ENCODE measurements at places on chromosomes 12 and 14.
A peak's percentile ranks its signal among the peaks of the same experiment; 100 is the strongest.

- no peak for DNase-seq
Observed at GRCh38 chr12:40325349-40325960, 100.7 kb downstream of the LRRK2 start.

GRCh38 chr14:52683985-52684520 lies 11.3 kb downstream of the ERO1A start:
- no peak for DNase-seq

DNA sequence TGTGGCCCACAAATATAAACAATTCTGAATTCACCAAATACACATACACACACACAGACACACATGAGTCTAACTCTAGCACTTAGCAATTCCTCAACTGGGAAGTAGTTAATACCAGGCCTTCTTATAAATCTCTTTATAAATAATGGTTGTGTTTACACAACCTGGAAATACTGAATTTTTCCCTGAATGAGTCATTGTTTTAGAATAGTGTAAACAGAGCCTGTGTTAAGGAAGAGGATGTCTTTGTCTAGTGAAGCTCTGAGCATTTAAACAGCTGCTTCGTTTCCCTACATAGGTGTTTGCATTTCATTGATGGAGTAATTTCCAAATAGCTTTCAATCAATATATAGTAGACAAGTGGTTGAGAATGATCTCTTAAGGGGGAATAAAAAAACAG lies 218.8 kb downstream of the BTG1 start:
- DNase-seq, result no peak

- no peak for DNase-seq
Observed at GRCh38 chr12:16492240-16492639, 113.7 kb downstream of the LMO3 start.

GRCh38 chr12:111598637-111599452 lies at the start of gene ATXN2:
TSS of gene ATXN2 (minus strand) at chr12:111599315. CDS start at chr12:111599034, 281 bp downstream.
- DNase-seq, result peak; percentile 63

- no peak for DNase-seq
Observed at GRCh38 chr12:57803319-57803893, 15.1 kb downstream of the AVIL start.

DNA sequence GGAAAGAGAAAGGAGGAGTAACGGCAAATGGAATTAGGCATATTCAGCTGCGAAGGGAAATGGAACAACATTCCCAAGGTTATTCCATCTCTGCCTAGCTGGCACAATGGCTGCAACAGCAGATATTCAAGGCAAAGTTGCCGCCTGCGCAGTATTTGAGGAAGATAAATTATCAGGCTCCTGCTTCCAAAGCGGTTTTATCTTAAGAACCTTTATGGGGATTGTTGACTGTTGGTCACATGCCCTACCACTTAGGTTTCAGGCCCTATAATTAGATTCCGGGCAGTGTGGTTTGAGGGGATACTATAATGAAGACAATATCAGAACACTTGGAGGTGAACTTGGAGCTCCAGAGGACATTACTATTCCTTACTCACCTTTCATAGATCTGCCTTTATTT lies 99.7 kb downstream of the FGD4 start:
- DNase-seq, result no peak

- no peak for DNase-seq
Observed at GRCh38 chr14:45246691-45247090, 6.3 kb downstream of the MIS18BP1 start.

DNA sequence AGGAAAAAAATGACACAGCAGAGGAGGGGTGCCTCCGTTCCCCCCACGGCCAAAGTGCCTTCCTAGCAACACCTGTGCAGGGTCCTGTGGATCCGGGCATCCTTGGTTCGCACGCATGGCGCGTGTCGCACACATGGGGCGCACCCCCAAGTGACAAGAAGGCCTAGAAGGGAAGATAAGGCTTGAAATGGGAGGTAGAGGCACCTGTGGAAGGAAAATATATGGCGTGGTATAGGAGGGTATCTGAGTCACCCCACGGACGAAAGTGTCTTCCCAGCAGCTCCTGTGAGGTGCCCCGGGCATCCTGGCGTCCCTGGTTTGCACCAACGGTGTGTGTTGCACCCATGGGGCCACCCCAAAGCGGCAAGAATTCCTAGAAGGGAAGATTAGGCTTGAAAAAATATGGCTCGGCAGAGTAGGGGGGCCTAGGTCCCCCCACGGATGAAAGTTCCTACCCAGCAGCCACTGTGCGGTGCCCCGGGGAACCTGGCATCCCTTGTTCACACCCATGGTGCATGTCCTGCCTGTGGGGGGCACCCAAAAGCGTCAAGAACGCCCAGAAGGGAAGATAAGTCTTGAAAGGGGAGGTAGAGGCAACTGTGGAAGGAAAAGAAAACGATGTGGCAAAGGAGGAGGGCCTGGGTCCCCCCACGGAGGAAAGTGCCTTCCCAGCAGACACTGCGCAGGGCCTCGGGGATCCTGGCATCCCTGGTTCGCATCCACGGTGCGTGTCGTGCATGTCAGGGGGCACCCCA lies 280.0 kb downstream of the ALG10 start:
- DNase-seq, result no peak

DNA sequence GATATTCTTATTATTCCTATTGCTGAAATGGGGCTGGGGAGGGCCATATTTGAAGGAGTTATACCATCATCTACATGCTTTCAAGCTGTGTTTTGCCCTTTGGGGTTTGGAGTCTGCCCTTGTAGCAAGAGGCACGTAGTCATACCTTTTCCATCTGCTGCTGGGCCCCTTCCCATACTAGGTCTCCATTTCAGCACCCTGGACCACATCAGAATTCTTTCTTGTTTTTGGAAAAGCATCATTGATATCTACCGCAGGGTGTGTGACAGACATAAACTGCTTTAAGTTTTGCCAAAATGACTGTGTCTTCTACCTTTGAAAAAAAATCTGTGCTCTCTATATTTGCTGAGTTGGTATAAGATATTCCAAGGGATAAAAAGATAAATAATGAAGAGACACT lies 12.3 kb upstream of the DUSP6 start:
- DNase-seq, result no peak

DNA sequence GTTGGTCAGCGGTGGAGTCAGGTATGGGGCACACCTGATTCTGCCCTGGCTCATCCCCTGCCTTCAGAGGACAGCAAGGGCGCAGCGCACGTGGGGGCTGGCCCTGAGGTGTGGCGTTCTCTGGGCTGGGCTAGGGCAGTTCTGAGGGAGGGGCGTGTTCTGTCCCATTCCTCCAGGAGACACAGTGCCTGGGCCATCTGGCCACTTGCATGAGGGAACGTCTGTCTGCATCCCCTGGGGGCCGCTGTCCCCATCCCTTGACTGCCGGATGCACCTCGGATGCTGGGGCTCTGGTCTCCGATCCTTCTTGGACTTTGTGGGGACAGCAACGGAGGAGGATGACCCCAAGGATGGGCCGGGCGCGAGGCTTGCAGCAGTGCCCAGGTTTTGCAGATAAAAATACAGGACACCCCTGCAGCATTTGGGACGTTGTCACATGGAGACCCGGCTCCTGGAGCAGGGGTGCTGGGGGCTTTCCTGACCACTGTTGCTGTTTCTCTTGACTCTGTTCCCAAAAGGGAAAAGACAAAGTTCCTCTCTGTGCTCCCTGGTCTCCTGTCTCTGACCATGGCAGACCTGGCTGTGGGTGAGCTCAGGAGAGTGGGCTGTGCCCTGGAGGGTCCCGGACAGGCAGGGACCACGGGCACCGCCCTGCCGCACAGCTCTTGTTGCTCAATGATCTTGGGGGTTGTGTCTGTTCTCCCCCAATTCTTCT lies 6.9 kb downstream of the MTA1 start:
- DNase-seq, result no peak

GRCh38 chr12:58750484-58750883 lies 169.8 kb downstream of the LRIG3 start:
- no peak for DNase-seq

- DNase-seq, result no peak
Observed at GRCh38 chr14:72812292-72812851, 81.5 kb downstream of the DPF3 start.

GRCh38 chr14:42112108-42112507 lies 505.4 kb downstream of the LRFN5 start:
- DNase-seq, result no peak

DNA sequence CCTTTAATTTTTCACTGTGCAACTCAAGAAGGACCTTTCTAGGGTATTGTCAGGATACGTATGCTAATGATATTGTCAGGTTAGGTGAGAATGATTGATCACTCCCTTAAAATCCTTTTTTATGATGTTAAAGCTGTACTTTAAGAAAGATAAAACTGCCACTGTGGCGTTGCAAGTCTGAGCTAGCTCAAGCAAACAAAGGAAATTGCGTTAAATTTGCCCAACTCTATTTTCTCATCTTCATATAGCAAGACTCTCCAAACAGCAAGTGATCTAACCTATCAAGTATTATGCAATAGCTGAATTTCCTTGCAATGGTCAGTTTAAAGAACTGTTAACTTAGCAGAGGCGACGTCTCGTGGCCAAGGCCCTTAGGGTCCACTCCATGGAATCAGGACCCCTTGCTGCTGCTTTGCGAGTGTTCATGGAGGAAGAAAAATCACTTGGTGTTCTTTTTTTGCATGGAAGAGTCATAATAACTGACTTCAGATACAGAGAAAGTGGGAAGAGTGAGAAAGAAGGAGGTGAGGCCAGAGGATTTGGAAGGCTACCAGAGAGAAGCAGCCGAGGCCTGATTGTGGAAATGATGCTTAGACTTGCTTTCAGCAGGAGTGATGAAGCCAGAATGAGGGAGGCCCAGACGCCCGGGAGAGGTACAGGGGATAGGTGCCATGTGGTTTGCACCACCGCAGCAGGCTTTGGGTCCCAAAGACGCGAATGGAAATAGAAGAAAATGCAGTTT lies 2.5 kb downstream of the TRAF3 start:
- DNase-seq, result no peak

DNA sequence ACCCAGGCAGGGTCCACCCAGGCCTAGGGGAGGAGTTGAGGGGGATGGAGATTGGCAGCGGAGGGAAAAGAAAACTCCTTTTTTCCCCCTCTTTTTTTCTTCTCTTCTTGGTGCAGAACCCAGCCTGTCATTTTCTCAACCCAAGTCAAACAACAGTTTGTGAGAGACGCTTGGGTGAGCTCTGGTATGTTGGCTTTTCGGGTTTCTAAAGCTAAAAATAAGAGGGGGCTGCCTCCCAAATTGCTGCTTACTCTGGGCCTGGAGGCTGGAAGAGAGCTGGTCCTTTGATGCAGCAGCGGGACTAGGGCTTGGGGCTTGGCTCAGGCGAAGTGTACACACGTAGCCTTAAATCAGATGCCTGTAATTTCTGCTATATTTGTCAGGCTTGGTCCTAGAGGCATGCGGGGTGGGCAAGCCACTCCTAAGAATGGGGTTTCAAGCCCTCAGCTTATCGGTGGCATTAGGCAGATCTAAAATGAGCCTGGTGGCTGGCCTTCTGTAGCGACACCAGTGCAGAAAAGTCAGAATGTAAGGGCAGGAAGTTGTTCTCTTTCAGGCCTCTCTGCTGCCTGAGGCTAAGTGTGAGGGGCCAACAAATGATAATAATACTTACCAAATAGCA lies 816 bp upstream of the SLC8A3 start:
- no peak for DNase-seq

- DNase-seq, result no peak
Observed at GRCh38 chr14:98181768-98182167, 1090.2 kb downstream of the BCL11B start.

DNA sequence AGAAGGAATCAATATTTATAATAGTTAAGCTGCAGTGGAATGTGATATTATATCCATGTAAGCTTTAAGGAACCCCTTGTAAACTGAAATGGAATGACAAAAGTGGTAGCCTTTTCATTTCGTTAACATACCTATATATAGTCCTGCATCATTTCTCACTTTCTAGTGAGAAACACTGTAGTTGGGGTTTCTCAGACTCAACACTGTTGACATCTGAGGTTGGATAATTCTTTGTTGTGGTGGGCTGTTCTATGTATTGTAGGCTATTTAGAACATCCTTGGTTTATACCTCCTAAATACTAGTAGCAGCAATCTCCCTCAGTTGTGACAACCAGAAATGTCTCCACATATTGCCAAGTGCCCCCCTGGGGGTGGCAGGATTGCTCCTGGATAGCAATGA lies 79.1 kb downstream of the RAD52 start:
- no peak for DNase-seq

- no peak for DNase-seq
Observed at GRCh38 chr12:114746297-114747011, 62.5 kb upstream of the TBX3 start.

- DNase-seq, result no peak
Observed at GRCh38 chr14:87916103-87916885, 76.7 kb downstream of the GALC start.

DNA sequence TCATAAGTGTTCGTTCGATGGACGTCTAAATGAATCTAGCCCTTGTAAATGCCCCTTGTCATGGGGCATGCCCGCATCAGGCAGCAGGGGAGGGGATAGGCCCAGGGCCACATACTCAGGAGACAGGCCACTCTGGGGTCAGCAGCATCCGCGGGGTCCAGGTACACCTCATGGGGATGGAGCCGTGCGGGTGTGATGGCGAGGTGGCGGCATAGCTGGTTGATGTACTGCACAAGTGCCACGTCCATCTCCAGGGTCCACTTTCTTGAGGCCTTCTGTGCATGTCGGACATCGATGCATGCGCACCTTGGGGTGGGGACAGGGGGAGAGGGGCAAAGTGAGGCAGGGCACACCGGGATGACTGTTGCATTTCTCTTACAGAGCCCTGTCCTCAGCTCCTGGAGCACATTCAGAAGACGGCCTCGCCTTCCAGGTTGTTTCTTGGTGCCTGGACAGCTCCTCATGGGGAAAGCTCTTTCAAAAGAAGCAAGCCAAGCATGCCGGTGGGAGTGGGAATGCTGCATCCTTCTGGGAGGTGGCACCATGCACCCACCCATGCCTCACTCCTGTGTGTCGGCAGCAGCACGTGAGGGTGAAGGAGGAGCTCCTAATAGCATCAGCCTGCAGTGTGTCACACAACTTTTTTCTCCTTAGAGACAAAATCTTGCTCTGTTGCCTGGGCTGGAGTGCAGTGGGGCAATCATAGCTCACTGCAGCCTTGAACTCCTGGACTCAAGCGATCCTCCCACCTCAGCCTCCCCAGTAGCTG lies 47.4 kb downstream of the TRAFD1 start:
- DNase-seq, result no peak

DNA sequence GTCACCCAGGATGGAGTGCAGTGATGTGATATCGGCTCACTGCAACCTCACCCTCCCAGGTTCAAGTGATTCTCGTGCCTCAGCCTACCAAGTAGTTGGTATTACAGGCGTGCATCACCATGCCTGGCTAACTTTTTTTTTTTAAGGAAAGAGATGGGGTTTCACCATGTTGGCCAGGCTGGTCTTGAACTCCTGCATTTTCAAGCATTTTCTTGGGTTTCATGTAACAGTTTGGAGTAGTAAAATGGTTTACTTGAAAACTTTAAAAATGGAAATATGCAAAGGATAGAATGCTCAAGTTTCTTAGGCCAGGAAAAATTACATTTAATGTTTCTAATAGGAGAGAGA lies 63.3 kb downstream of the FOXN3 start:
- no peak for DNase-seq

DNA sequence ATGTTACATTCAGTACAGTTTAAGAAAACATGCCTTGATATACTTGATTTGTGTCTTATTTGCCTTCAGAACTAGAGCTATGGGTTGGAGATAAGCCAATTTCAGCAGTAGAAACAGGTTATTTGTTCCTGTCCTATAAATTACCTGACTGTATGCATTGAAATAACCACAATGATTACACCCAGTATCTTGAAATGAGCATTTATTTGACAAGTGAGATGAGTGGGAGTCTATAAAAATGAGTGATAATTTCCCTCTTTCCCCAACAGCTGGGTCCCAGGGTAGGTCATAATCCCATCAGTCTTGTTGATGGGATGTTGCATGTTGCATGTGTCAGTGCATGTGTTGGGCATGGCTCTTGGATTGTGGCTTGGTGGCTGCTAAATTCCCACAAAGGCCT lies 3.7 kb downstream of the TAS2R42 start:
- DNase-seq, result no peak
